Heart right ventricle (tissue), 16 donors: ENCODE measurements at places on chromosomes 3 and 15. TPM values are rescaled to one million over a fixed set of nuclear protein-coding genes. Genes with fewer than 3 reads are reported as not detected.
A peak's percentile ranks its signal among the peaks of the same experiment; 100 is the strongest.

OSTN gene
- total RNA-seq = 0.55 TPM

UQCRC1 gene
- 1,013 TPM for total RNA-seq

GOLGA6L10 gene
- total RNA-seq = 1.3 TPM

DNA sequence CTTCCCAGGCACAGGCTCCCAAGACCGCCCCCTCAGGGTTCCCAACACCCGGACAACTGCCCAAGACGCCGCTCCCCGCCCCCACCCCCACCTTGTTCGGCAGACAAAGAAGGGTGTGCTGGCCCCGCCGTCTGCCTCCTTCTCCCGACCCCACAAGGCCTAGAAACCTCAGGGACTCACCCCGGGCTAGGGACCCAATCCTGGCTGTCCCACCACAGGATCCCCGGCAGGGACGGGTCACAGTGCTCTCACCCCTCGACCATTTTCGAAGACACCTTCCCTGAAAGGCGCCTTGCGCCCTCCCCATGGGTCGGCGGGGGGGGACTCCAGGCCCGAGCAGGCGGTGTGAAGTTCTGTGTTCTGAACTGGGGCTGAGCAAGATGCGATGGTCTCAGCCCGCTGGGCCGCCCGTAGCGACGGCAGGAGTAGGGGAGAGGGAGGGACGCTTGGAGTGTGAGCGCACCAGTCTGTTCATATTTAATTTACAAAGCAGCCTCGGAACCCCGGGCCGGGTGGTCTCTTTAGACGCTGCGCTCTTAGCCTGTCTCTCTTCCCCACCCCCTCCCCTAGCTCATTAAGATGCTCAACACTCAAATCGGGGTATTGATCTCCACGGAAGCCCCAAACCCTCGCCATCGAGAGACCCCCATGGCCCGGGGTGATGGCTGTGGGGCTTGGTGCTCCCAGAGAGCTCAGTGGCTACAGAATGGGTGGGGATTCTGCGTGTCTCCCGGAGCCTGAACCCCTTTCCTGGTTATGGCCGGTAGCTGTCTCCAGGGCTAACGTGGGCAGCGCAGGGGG, 1.4 kb upstream of the ISLR2 start:
- H3K27me3 ChIP-seq = no peaks in the 10 kb centered on the region
- H3K27ac ChIP-seq = peak overlapping the region; percentile 50
- peaks cover 21% of the 10 kb centered on the region for H3K4me1 ChIP-seq
- H3K36me3 ChIP-seq = no peaks in the 10 kb centered on the region
- H3K4me3 ChIP-seq = peak overlapping the region; percentile 48
- DNase-seq = no peak

DNA sequence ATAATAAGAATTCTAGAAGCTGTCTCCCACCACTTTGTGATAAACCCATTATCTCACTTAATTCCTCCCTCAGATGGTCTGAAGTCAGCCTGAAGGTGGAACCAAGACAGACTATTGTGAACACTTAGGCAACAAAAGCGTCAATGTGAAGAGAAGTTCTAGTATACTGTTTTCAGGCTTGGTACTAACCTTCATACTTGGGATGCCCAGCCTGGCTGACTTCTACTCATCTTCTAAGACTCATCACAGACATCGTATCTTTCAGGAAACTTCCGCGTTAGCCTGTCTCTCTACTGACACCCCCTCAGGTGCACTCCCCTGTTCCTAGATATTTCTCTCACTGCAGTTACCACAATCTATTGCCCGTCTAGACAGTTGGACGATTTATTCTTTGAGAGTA, 201.2 kb downstream of the SATB1 start:
- no peak for DNase-seq
- no peaks in the 10 kb centered on the region for H3K4me1 ChIP-seq
- H3K36me3 ChIP-seq = no peaks in the 10 kb centered on the region
- no peak overlapping the region for H3K27ac ChIP-seq
- no peak overlapping the region for H3K4me3 ChIP-seq

CPA3 gene
- 0.96 TPM for total RNA-seq

SLC24A5 gene
- total RNA-seq = not detected

DNA sequence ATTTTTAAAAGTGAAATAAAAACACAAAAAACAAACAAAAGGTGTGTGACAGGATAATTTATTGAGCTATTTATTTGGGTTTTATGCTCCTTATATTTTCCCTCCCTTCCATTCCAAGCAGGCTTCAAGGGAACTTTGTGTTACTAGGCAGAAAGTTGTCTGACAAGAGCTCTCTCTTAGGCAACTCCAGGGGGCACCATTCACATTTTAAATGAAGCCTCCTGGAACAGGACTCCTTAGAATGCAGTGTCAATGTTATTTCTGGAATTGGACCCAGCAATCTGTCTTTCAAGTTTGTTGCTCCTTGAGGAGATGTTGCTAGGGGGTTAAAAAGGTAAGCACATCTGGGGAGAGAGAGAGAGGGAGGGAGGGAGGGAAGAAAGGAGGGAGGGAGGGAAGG, 5.4 kb upstream of the RFX7 start:
- no peaks in the 10 kb centered on the region for H3K36me3 ChIP-seq
- no peak for DNase-seq
- H3K4me1 ChIP-seq = peaks cover 10% of the 10 kb centered on the region
- H3K27ac ChIP-seq = no peak overlapping the region
- no peaks in the 10 kb centered on the region for H3K27me3 ChIP-seq

- no peaks in the 10 kb centered on the region for H3K27me3 ChIP-seq
- no peak overlapping the region for H3K27ac ChIP-seq
- H3K36me3 ChIP-seq = no peaks in the 10 kb centered on the region
- no peak overlapping the region for H3K4me3 ChIP-seq
- peaks cover 85% of the 10 kb centered on the region for H3K4me1 ChIP-seq
- no peak for DNase-seq
Measured at GRCh38 chr15:90407871-90408317, 19.9 kb downstream of the IQGAP1 start.

DNA sequence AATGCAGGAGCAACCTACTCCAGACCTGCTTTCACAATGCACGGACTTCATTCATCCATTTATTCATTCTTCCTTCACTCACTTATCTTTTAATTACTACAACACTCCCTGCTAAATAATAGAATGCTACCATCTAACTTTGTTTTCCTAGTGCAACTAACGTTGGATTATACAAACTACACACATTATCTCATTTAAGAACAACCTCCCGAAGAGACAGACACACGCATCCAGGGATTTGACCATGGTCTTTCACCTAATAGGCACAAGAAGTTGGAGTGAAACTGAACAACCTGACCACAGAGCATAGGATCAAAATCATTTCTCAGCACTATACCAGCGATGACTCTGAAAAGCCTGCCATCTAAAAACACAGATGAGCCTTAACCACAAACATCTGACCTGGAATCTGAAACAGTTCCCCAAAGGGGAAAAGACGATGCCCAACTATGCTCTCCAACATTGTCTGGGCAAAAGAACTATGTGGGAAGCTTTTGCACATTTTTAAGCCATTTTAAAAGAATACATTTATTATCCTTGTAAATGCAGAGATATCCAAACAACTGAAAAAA, 21.0 kb downstream of the ZNF385D start:
- H3K4me3 ChIP-seq = no peak overlapping the region
- peaks cover 18% of the 10 kb centered on the region for H3K4me1 ChIP-seq

EPHA6 gene
- 0.50 TPM for total RNA-seq

DNA sequence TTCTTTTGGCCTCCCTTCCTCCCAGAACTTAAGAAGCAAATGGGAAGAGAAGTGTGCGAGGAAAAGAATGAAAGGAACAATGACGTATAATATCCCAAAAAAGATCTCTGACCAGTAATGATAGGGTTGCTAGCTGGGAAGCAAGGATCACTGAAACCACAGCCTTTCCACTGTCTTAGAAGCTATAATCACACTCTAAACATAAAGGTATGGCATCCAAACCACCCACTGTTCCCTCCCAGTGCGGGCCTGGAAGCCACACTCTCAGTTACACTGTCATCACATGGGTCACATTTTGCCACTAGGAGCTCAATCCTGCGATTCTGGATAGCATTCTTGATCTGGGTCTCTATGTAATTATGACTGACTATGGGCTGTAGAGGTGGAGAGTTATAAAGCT, 131.6 kb upstream of the HACD2 start:
- no peak overlapping the region for H3K4me3 ChIP-seq
- H3K27me3 ChIP-seq = no peaks in the 10 kb centered on the region
- no peaks in the 10 kb centered on the region for H3K36me3 ChIP-seq
- no peak overlapping the region for H3K27ac ChIP-seq

GRCh38 chr3:59850417-59850816, 800.6 kb upstream of the CFAP20DC start:
- no peak for DNase-seq
- no peaks in the 10 kb centered on the region for H3K27me3 ChIP-seq
- H3K27ac ChIP-seq = no peak overlapping the region
- no peak overlapping the region for H3K4me3 ChIP-seq
- H3K4me1 ChIP-seq = no peaks in the 10 kb centered on the region

ARGFX gene
- total RNA-seq = not detected

DNA sequence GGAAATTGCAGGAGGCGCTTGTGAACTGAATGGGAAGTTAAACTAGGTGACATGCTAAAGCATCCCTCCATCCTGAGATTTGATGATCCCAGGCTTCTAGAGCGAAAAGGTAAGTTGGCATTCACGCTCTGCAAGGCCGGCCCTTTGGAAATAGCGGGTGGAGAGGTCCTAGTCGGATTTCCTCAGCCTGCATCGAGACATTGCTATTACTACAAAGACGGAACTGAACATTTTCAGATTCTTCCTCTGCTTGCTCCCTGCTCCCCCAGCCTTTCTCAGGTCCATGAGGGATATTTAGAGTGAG, 77.7 kb downstream of the DGKG start:
- H3K36me3 ChIP-seq = no peaks in the 10 kb centered on the region
- peaks cover 22% of the 10 kb centered on the region for H3K4me1 ChIP-seq
- no peak overlapping the region for H3K4me3 ChIP-seq
- no peaks in the 10 kb centered on the region for H3K27me3 ChIP-seq
- H3K27ac ChIP-seq = no peak overlapping the region
- DNase-seq = no peak

DNA sequence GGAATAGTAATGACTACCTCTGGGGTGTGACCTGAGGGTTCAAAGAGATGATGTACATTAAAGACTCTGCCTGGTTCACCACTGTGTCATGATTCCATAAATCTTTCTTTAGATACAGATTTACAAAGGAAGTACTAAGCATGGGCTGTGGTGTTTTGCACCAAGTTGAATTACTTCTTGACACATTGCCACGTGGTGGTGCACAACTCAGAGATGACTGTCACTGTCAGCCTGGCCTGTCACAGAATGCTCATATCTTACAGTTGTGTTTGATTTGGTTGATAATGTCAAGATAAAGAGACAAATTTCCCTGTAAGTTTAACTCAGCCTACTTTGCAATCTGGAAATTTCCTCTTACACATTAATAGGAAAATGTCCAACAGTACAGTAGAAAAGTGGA, 3.2 kb downstream of the CTDSPL start:
- H3K4me1 ChIP-seq = peaks cover 42% of the 10 kb centered on the region
- H3K4me3 ChIP-seq = no peak overlapping the region
- DNase-seq = no peak
- H3K27me3 ChIP-seq = no peaks in the 10 kb centered on the region
- H3K27ac ChIP-seq = no peak overlapping the region

THSD4 gene
- 172 TPM for total RNA-seq

PCLAF gene
- total RNA-seq = 0.17 TPM

SPINK8 gene
- total RNA-seq = not detected

- H3K27me3 ChIP-seq = no peaks in the 10 kb centered on the region
- DNase-seq = no peak
- H3K4me1 ChIP-seq = peaks cover 8% of the 10 kb centered on the region
- peak overlapping the region; percentile 49 for H3K27ac ChIP-seq
- no peaks in the 10 kb centered on the region for H3K36me3 ChIP-seq
- H3K4me3 ChIP-seq = peak overlapping the region; percentile 78
Measured at GRCh38 chr3:45841420-45841756, 531 bp downstream of the LZTFL1 start.

GRCh38 chr3:40741729-40742128, 217.0 kb downstream of the ZNF621 start:
- no peaks in the 10 kb centered on the region for H3K27me3 ChIP-seq
- DNase-seq = no peak
- H3K27ac ChIP-seq = no peak overlapping the region
- H3K36me3 ChIP-seq = no peaks in the 10 kb centered on the region
- no peak overlapping the region for H3K4me3 ChIP-seq
- H3K4me1 ChIP-seq = peaks cover 8% of the 10 kb centered on the region

DNA sequence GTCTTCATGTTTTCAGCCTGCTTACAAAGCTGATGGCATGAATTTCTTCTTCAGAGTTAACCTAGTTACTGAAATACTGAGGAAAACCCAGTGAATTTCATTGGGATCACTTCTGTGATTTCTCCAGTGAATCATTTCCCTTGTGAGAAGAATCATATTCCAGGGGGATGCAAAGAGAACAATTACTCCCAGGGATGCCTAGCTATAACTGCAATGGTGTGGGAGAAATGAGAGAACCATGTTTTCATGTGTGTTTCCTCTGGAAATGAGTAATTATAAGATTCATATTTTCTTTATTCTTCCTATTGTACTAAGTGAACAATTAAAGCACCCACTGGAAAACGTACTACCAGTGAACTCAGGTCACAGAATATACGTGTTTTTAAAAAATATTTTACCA, 485.4 kb downstream of the GRM7 start:
- DNase-seq = no peak
- no peaks in the 10 kb centered on the region for H3K4me1 ChIP-seq
- H3K27me3 ChIP-seq = no peaks in the 10 kb centered on the region
- H3K36me3 ChIP-seq = no peaks in the 10 kb centered on the region

PCSK6 gene
- 16.4 TPM for total RNA-seq

TTLL13 gene
- 0.23 TPM for total RNA-seq

GRCh38 chr3:142706321-142707127, 17.3 kb upstream of the TRPC1 start:
- no peaks in the 10 kb centered on the region for H3K27me3 ChIP-seq
- H3K27ac ChIP-seq = no peak overlapping the region
- no peak for DNase-seq
- H3K36me3 ChIP-seq = no peaks in the 10 kb centered on the region
- no peak overlapping the region for H3K4me3 ChIP-seq

CHRNA3 gene
- not detected for total RNA-seq

DNA sequence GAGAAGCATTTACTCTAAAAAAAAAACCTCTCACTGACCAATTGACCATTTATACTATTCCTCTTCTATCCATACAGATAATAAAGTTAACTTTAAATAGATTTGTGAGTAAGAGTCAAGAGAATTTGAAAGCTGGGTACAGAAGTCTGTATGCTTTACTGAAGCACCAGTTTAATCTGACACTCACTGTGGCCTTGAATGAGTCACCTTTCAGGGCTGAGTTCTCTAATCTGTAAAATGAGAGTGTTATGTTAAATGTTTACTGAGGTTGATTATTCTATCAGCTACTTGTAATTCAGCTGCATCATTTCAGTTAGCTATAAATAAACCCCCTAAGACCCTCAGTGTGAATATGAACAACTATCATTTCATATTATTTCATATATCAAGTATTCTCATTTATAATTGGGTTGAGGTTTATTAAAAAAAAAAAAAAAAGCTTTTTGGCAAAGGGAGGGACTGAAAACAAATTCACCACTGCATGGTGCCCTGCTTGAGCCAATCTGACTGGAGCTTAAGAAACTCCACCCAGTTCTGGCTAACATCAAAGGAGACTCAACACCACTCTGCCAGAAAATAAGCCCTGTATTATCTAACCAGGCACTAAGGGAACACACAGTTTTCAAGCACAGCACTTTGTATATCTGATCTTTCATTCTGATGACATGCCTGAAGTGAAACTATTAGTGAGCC, 2.8 kb downstream of the MAP4 start:
- no peak overlapping the region for H3K4me3 ChIP-seq
- H3K36me3 ChIP-seq = peaks cover 17% of the 10 kb centered on the region
- peaks cover 60% of the 10 kb centered on the region for H3K4me1 ChIP-seq
- no peaks in the 10 kb centered on the region for H3K27me3 ChIP-seq
